ENCODE measurements at places on chromosomes 1 and 21.

DNA sequence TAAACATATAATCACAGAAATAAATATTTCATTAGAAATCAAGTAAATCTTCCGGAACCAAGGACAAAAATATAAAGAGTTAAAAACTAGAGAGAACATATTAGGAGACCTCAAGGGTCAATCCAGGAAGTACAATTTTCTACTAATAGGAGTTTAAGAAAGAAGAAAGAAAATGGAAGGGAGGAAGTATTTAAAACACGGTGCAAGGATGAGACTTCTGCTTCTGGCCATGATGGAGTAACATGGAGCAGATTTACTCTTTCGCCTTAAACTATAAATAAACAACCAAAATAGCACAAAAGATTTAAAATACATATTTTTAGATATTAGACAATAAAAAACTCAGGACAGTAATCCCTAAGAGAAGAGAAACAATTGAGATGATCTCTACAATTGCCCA is 12.6 kb upstream of the IFNAR1 start:
- no peak for DNase-seq

- DNase-seq = no peak
These were observed 5.6 kb downstream of the DDI2 start for GRCh38 chr1:15622712-15623373.

DNA sequence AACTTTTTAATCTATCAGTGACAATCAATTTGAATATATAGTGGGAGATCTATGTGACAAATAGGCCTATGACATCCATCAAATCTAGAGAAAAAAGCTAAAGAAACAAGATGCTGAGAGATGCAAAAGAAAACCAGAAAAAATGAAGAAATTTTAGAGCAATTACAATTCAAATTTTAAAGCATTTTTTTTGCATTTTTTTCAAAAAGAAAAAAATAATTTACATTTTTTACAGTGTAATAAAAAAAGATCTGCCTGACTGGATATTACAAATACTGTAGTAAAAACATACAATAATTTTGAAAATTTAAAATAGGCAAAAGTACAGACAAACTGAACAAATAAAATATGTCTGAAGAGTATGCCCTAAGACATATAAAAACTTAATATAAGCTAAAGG is 14.4 kb downstream of the CD34 start:
- DNase-seq = no peak

DNA sequence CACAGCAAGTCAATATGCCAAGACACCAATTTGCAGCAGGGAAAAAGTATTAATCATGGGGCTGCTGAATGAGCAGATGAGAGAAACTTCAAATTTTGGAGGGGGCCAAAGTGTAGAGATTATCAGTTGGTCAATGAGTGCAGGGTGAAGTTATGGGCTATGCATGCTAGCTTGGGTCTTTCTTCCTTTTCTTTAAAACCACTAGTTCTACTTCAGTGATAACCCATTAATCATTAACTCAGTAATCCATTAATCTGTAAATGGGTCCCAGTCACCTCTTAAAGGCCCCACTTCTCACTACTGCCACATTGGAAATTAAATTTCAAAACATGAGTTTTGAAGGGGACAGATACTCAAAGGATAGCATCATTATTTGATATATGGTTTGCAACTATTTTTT is 688.6 kb upstream of the ADGRL4 start:
- no peak for DNase-seq

- DNase-seq = no peak
These were observed 21.3 kb upstream of the A3GALT2 start for GRCh38 chr1:33342041-33342723.

DNA sequence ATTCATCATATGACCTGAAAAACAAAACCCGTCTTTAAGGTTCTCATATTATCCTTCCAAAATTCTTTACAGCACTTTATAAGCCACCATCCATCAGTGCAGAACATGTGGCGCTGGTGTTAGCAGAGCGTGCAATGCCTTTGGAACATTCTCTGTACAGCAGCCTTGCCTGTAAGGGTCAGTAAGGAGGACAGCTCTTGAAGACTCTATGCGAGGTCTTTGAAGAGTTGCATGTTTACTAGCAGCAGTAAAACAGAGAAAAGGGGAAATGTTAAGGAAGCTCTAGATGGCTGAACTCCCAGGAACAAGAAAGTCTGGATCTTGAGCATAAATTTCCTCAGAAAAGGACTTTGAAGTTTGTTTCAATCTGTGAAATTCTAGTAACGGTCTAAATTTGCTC is 365.6 kb downstream of the DUSP10 start:
- no peak for DNase-seq

GRCh38 chr1:94702442-94702815 is 117.7 kb upstream of the SLC44A3 start:
- DNase-seq = no peak

- DNase-seq = no peak
These were observed 241.1 kb downstream of the NPHP4 start for GRCh38 chr1:5751163-5751540.

- peak; percentile 81 for DNase-seq
These were observed 46.5 kb upstream of the COA6 start for GRCh38 chr1:234326497-234327366.

- DNase-seq = no peak
These were observed at the start of gene VCAM1 for GRCh38 chr1:100719490-100719889. VCAM1 (plus strand) TSS chr1:100719742; CDS start chr1:100719861, 119 bp downstream.

- no peak for DNase-seq
These were observed 286.2 kb upstream of the OLFM3 start for GRCh38 chr1:102282955-102283354.

DNA sequence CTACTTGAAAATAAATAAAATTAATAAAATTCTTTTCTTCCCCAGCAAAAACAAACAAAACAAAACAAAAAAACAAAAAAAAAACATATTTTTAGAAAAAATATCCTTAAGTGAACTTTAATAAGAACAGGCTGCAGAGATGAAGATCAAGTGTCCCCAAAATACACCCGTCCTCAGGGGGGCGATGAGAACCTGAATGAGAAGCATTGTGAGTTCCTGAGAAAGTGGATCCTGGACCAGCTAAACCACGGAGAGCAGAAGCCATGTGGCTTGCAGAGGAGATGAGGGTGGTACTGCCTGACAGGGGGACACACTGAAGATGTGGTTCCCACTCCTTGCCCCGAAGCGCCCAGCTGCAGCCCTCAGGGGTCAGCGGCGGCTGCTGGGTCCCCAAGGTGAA is 89.3 kb downstream of the ITPKB start:
- DNase-seq = peak; percentile 34

- no peak for DNase-seq
These were observed 434 bp downstream of the CLDN17 start for GRCh38 chr21:30166171-30166570.

DNA sequence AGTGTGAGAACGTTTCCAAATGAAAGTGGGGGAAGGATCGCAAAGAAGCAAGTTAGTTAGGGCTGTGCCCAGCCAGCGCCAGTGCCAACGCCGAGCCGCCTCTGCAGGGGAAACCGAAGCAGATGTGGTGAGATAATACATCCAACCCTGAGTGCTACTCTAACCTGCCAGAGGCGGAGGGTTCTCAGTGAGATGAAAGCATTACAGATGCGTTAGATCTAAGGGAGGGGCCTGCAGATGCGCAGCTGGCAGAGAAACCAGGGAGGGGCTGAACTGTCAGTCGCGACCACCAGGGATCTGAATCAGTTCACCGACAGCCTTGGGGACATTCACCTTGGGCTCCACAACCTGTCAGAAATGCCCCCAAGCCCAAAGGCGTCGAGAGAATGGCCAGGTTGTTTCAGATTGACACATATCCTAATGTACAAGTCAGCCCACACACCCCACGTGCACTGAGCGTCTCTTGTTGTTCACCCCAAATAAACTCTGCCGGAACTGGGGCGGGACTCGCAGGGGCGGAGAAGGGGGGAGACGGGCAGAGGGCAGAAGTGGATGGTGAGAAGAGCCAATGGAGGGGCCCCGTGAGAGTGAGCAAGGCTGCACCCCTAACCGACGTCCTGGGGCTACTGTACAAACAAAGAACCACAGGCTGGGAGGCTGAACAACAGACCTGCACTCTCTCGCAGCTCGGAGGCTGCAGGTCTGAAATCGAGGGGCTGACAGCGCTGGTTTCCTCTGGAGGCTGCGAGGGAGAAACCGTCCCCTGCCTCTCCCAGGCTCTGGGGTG is 8.7 kb upstream of the UMODL1 start:
- DNase-seq = peak; percentile 83

GRCh38 chr1:203913073-203913521 is 51.7 kb downstream of the SNRPE start:
- no peak for DNase-seq

GRCh38 chr1:47468709-47469389 is 31.0 kb downstream of the FOXD2 start:
- no peak for DNase-seq

DNA sequence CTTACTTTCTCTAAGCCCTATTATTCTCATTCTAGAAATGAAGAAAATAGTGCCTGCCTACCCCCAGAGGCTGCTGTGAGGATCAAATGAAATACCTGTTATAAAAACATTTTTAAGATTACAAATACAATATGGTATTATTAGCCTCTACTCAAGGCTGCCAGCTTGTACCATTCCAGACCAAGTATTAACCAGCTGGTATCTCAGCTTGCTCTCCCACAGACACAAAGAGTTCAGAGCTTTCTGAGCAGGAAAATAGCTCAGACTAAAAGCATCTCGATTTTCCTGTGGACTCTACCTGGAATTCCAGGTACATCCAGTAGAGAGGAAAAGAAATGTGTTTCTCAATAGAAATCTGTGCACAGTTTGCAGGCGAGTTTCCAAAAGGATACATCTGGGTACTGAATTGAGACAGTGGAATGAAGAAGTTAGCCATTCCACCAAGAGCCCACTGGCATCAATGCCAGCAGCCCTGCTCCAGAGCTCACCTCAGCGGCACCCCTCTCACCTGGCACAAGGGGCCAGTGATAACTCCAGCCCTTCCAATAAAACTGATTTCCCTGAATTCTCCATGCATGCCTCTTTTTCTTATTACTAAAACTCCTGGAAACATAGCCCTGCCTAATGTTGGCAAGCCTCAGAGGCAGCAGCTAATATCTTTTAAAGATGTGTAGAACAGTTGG is 31.0 kb downstream of the TGFBR3 start:
- DNase-seq = no peak

GRCh38 chr1:182303778-182304177 is 87.8 kb downstream of the GLUL start:
- no peak for DNase-seq

DNA sequence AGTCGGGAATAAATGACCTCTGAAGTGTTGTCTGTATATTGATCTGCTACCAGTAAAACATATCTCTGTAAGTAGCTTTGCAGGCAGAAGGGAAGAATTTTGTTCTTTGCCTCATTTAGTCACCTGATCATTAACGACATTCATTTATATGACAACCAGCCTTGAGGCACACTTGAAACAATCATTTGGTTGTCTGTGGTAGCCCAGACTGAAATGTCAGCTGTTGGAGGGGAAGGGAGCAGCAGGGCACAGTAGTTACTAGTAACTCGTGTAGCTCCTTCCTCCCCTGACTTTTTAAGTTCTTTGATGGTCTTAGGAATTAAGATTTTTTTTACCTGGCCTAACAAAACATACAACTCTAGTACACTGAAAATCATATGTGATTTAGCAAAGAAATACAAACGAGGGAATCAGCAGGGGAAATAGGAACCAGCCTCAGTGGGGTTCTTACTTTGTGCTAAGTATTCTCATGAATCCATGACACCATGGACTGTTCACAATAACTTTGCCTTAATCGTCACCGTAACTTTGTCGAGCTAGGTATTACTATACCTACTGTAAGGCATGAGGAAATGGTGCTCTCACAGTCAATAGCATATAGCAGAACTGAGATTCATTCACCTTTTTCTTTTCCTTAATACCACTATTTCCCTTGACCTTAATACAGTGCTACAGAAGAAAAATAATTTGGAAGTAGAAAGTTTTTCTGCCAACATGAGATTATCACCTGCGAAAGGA is 6.4 kb downstream of the IL12RB2 start:
- DNase-seq = peak; percentile 58

DNA sequence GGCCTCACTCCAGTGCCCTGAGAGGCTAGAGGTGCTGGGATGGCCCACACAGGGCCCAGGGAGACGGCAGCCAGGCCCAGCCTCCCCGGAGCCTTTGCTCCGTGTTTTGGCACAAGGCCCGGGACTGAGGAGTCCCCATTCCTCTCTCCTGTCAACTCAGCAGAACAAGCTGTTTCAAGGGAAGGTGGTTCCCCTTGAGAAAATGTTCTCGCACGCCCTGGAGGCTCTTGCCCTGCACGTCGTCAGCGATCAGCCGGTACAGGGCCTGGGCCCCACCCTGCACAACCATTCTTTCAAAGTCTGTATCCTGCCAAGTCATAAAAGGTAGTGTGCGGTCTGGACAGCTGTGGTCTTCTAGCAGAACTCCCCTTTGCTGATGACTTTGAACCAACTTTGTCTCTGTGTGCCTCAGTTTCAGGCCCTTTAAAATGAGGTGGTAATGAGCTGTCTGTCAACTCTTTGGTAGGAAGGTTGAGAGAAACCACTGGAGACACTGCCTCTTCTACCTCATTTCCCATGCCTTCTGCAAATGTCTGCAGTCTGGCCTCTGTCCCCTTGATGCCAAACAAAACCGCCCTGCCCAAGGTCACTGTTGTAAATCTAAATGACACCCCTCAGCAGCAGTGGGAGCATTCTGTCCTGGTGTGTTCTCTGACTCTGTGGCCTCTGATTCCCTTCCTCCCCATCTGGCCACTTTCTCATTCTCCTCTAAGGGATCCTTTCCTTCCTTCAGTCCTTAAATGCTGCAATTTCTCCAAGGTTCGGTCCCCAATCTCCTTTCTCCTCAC is 138.6 kb upstream of the JUN start:
- DNase-seq = peak; percentile 65

- no peak for DNase-seq
These were observed 103.2 kb upstream of the JUN start for GRCh38 chr1:58887059-58887458.

GRCh38 chr1:162861625-162862024 is 650 bp upstream of the CCDC190 start:
- DNase-seq = no peak

DNA sequence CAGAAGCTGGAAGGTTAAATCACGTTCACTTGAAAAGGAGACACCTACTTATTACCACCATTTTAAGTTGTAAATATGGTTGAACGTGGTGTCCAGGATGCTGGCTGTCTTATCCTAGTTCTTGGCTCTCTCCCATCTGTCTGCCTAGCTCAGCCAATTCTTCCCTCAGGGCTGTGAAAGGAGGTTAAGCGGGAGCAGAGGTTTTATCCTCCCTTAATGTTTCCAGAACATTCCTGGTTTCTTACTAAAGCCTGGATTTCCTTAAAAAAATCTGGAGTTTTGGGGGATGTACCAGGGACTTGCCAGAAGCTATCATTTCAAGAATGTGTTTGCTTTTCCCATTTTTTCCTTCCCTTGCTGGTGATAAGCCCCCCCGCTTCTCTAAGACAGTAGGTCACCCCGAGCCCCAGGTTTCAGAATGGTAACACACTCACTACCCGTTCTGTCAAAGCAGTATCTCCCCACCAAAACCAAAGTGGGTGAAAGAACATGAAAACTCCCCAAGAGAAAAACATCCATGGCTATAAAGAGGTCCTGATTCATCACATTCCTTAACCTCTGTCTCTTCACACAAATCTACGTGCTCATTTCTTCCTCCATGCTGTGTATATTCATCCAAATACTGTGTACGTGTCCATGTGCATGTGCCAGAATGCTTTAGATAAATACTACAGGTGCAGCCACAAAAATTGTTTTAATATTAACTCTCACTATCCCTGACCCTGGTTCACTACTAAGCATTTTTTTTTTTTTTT is 114.7 kb downstream of the MAP3K21 start:
- no peak for DNase-seq
